ENCODE measurements at places on chromosomes 12 and 14.

DNA sequence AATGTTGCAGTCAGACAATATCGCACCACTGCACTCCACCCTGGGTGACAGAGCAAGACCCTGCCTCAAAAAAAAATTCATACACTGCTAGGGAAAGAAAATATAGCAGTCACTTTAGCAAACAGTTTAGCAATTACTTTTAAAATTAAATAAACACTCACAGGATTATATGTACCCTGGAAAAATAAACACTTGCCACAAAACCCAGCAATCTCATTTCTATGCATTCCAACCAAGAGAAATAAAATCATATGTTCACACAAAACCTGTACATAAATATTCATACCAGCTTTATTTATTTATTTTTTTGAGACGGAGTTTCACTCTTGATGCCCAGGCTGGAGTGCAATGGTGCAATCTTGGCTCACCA is 20.2 kb downstream of the ATXN2 start:
- DNase-seq, result peak; percentile 36

- DNase-seq, result no peak
Observed at GRCh38 chr12:70837026-70837425, 83.5 kb downstream of the PTPRR start.

DNA sequence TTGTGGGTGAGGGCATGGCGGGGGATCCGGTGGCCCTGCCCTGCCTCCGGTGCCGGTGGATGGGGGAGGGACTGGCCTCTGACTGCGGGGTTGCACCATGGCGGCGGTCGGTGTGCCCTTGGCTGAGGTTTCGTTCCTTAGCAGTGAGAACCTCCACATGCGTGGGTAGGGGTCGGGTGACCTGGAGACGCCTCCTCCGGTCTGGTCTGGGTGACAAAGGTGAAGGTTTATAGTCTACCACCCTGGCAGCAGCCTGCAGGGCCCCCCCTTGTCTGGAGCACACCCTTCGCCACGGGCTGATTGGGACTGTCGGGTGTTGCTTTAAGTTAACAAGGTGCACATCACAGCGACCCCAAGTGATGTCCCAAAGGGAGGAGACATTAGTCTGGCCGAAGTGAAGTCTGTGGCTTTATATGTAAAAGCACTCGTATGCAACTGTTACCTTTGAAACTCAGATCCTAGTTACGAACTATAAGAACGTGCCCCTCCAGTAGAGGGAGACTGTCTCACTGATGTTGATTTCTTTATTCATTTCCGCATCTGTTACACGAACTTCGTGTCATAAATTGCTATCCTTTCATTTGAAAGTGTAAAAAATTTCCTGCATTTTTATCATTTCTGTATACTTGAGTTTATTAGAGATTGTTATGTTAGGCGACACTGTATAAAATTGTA is 74.4 kb downstream of the WDR20 start:
- peak; percentile 36 for DNase-seq

DNA sequence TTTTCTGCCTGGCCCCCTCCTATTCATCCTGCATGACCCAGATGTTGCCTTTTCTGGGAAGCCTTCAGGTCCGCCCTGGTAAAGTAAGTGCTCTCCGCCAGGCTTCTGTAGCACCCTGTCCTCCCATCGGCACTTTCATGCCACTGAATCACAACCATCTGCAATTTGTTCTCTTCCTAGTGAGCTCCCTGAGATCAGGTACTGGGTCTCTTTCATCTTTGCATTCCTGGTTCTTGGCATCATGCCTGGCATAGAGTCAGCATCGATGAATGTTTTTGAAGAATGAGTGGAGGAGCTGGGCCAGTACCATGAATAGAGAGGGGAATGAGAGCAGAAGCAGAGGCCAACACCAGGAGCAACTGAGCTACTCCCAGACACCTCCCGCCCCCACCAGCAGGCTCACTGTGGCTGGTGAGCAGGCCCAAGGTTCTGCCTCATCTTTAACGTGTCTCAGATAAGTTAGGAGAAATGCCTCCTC is 13.1 kb downstream of the ZDHHC22 start:
- DNase-seq, result peak; percentile 11

GRCh38 chr12:131131077-131131807 is 177.5 kb downstream of the ADGRD1 start:
- no peak for DNase-seq
